ENCODE measurements at places on chromosomes 16 and 17.
A peak's percentile ranks its signal among the peaks of the same experiment; 100 is the strongest.

- DNase-seq, result peak; percentile 89
Observed at GRCh38 chr17:75783069-75783783, 1.4 kb upstream of the UNK start.

DNA sequence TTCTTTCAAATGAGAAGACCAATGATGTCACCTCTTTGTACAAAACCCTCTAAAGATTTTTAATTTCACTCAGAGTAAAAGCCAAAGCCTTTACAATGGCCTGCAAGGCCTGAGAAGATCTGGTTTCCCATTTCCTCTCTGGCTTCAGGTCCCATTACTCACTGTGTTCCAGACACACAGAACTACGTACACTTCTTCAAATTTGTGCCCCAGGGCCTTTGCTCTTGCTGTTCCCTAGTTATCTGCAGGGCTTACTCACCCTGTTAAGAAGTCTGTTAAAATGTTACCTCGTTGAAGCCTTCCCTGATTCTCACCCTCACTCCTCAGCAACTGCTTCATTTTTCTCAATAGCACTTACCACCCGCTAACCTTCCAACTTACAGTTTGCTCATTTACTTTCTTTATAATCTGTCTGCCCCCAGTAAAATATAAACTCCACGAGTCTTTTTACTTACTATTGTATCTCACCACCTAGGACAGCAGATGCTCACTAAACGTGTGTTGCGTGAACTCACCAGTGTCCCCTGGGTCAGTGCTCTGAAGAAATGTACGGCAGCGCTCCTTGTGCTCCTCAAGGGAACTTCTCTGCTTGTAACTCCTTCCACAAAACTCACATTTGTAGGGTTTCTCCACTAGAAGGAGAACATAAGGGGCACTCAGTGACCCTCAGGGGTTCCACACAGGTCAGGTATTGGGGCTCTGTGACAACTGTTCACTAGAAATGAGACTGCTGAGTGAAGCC is 50.2 kb downstream of the GRB7 start:
- DNase-seq, result no peak

- no peak for DNase-seq
Observed at GRCh38 chr17:29168079-29168758, 12.0 kb downstream of the MYO18A start.

DNA sequence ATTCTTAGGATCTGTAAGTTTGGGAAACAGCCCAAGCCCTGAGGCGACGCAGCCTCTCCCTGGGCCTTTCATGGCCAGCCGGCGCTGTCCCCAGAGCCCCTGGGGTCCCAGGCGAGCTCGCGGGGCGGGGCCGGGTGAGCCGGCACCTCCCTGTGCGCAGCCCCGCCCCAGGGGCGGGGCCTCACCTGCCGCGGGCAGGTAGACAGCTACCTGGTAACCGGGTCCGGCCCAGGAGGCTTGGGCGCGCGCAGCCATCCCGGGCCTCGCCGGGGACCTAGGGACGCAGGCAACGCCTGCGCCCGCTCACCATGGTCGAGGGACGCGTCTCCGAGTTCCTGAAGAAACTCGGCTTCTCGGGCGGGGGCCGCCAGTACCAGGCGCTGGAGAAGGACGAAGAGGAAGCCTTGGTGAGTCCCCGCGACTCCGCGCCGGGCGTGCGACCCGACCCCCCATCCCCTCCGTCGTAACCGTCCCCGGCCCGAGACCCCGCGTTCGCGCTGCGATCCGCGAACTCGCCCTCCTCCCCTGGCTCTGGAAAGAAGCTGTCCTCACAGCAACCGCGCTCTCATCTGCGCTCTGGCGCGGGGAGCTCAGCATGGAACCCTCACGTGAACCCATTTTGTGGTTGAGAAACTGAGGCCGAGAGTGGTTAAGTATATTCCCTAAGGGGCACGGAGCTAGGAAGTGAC is at the start of gene ATP2C2:
TSS of gene ATP2C2 (plus strand) at position 231 of the 689 bp plus-strand sequence. CDS start at position 309, 78 bp downstream.
- DNase-seq, result no peak

- peak; percentile 10 for DNase-seq
Observed at GRCh38 chr16:1420111-1420539, 422 bp downstream of the UQCC4 start.

- no peak for DNase-seq
Observed at GRCh38 chr17:17865035-17865434, 28.2 kb upstream of the SREBF1 start.

- DNase-seq, result peak; percentile 18
Observed at GRCh38 chr16:71711789-71712188, 12.7 kb downstream of the PHLPP2 start.

- no peak for DNase-seq
Observed at GRCh38 chr16:55576384-55576783, 9.9 kb downstream of the CAPNS2 start.

DNA sequence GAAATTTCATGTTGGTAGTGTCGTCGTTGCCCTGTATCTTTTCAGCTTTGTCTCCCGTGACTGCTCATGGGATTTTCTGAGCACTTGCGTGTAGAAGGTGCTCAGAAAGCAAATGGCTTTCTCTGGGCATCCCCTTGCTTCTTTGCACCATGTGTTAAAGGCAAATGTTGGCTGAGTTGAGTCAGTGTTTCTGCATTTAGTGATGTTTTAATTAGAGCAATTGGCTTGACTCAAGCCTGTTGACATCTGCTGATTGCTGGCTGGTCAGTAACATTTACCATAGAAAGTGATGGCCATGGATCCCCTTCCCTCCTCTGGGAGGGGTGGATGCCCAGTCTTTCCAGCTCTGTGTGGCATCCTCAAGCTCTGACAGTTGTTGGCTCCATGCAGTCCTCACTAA is 187.2 kb upstream of the MPHOSPH6 start:
- no peak for DNase-seq
